Adipocyte (in vitro differentiated cells): ENCODE measurements at places on chromosomes 7 and 10.

DNA sequence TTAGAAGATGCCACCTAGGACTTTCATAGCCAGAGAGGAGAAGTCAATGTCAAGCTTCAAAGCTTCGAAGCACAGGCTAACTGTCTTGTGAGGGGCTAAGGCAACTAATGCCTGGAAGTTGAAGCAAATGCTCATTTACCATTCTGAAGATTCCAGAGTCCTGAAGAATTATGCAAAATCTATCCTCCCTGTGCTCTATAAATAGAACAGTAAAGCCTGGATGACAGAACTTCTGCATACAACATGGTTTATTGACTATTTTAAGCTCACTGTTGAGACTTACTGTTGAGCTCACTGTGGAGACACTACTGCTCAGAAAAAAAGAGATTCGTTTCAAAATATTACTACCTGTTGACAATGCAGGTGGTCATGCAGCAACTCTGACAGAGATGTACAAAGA lies 28.6 kb downstream of the TNS3 start:
- no peak for DNase-seq

GRCh38 chr10:3270577-3271316 lies 98.2 kb upstream of the PITRM1 start:
- DNase-seq = no peak

GRCh38 chr10:62637249-62638061 lies 167.1 kb upstream of the ADO start:
- peak; percentile 53 for DNase-seq

GRCh38 chr10:114881417-114881816 lies 56.6 kb upstream of the TRUB1 start:
- DNase-seq = no peak

DNA sequence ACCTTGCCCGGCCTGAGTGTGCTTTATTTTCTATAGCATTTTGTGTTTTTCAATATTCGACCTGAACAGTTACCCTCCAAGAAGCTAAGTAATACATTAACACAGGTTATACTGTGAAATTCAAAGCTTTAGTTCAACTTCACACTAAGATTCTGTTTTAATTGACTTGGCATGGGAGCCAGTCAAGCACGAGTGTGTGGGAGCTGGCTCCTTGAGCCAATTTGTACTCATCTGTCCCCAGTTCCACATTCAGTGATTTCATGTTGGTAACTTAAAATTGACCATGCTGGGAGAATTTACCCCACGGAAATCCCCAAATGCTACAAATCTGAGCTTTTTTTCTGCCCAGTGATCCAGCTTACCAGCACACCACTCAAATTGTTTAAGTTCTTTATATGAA lies 20.3 kb downstream of the TSPAN12 start:
- DNase-seq = no peak

DNA sequence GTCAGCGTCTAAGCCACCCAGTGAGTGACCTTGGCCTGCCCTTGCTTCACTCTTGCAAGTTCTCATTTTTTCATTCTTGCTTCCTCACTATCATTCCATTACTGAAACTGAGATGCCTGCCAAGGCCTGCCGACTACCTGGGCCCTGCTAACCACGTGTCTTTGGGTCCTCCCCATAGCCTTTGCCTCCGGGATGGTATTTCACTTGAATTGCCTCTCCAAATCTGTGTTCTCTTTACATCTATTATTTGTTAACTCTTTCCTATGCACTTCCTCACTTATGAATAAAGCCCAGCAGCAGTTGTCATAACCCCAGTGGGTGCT lies 234.6 kb downstream of the SNX10 start:
- no peak for DNase-seq

- no peak for DNase-seq
Observed at GRCh38 chr10:26543567-26544306, 105.6 kb downstream of the APBB1IP start.

GRCh38 chr7:70797109-70797514 lies 334.8 kb upstream of the GALNT17 start:
- no peak for DNase-seq

DNA sequence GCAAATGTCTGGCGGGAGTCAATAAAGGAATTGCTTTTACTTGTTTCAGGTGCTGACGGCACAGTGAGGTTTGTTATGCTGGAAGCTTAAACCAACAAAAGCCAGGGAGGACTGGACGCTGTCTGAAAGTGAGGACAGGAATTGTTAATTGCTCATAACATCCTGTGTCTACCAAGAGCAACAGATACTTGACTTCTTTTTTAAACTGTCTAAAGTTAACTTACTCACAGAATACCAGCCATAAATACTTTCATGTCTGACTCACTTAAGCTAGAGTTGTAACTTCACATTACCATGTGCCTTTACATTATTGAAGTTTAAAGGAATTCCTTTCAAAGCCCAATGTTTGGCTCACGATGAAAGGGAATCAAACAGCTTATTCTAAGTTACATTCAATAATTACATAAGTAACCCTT lies 252.7 kb upstream of the SHH start:
- no peak for DNase-seq

DNA sequence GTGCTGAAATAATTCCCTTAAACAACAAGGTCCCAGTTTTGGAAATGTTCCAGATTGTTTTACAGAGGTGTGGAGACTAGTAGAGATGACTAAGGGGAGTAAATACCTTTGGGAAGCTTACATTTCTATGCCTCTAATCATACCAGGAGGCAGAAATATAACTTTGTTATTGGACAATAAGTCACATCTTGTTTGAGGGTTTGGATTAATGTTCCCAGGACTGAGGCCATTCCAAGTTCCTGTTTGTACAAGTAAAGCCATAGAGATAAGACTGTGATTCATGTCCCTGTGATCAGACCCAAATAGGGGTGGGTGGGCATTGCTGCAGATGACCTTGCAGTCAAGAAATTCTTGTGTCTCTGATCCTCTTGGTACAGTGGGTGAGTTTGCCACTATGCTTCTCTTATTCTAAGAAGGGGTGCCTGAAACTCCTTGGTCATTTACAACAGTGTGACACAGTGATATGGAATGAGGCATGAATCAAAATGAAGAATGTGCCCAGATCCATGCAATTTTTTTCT lies 508.3 kb downstream of the SORCS3 start:
- no peak for DNase-seq

GRCh38 chr10:99595770-99596465 lies 24.3 kb downstream of the SLC25A28 start:
- DNase-seq = no peak

DNA sequence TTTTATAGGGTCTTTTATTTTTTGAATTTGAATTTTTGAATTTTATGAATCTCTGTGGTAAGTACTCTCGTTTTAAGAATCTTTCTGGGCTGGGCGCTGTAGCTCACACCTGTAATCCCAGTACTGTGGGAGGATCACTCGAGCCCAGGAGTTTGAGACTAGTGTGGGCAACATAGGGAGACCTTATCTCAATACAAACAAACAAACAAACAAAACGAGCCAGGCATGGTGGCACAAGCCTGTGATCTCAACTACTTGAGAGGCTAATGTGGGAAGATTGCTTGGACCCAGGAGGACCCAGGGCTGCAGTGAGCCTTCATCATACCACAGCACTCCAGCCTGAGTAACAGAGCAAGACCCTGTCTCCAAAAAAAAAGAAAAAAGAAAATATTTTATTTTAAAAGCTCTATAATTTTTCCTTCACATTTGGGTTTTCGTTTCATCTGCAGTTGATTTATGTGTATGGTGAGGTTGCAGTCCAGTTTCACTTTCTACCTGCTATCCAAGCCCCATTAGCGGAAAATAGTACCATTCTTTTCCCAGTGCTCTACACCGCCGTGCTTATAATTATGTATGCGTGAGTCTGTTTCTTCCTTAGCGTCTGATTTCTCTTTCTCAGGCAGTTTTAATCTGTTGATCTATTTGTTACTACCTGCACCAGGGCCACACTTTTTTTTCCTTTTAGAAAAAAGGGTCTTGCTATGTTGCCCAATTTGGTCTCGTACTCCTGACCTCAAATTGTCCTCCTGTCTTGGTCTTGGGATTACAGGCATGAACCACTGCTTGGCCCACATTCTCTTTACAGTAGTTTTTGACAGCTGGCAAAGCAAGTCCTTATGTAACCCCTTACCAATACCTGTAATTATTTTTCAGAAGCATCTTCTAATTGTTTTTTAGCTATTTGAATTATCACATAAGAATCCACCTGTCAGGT lies 21.7 kb downstream of the TRIM24 start:
- DNase-seq = no peak

GRCh38 chr10:48880016-48880705 lies 59.5 kb downstream of the LRRC18 start:
- no peak for DNase-seq

GRCh38 chr10:114609518-114610426 lies 48.3 kb downstream of the ABLIM1 start:
- no peak for DNase-seq

- DNase-seq = peak; percentile 69
Observed at GRCh38 chr7:93902777-93903423, 3.5 kb upstream of the GNGT1 start.

GRCh38 chr7:106823631-106824030 lies 41.5 kb upstream of the PIK3CG start:
- DNase-seq = no peak

DNA sequence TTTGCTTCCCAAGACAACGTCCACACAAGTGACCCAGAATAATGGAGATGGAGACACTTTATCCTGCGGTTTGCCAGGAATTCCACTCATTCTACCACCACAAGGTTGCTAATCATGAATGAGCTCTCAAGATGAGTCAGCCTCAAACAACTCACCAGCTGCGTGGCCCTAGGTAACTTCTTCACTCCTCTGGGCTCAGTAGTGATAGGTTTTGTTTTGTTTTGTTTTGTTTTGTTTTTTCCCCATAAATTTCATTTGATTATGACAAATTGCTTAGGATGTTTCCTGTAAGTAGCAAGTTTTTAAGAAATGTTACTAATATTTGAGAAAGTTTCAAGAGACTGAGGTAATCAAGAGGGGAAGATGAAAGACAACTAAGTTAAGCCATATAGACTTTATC lies 286.8 kb downstream of the PARD3 start:
- DNase-seq = peak; percentile 88

DNA sequence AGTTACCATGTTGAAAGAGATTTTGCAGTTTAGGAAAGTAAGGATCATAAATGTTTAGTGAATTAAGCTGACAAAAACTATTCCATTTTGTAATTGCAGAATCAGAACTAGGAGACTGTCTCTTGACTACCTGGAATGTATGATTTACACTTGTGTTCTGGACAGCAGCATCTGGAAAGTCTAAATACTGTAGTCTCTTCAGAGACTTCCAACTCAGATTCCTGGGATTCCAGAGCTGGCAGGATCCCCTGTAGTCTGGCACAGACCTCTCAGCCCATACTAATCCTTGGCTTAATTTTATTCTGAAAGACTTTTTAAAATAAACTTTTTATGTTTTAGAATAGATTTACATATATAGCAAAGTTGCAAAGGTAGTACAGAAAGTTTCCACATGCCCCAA lies 452.7 kb downstream of the DPP6 start:
- no peak for DNase-seq

GRCh38 chr10:17200912-17201793 lies at the start of gene TRDMT1:
TRDMT1 (minus strand) TSS chr10:17201672; CDS start chr10:17201634, 38 bp downstream.
- DNase-seq = peak; percentile 96

DNA sequence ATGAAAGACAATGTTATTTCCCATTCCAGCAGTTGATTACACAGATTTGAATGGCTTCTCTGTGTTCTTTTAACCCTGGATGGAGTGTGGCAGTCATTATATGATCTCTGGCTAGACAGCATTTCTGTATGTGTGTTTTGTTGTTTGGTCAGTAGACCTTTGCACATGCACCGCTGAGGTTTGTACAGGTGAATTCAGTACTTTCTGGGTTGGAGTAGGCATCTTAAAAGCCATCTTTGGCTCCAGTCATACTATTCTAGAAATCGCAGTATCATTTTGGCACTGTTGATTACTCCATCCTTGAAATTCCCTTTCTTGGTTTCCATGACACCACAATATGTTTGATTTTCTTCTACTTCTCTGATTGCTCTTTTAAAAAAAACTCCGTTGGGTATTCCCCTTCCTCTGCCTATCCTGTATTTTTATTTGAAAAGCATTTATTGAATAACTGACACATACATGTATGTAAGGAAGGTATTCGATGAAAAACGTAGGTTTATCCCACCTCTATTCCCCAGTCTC lies 29.9 kb downstream of the TAS2R41 start:
- DNase-seq = no peak

DNA sequence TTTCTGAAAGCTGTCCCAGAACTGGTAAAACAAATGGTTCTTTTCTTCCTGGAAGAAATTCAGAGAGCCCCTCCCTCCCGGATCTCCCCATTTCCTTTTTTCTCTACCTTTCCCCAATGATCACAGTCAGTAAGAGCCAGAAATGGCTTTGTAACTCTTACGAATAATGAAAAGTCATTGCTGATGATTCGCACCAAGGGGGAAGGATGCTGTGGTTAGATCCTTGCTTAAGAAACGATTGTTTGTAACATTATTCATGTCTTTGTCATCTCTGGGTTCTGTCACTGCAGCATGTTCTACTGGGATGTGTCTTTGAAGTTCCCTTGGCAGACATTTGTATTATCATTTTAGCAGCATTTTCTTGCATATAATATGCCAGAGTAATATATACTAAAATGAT lies 138.9 kb downstream of the CACNB2 start:
- DNase-seq = peak; percentile 29

- DNase-seq = peak; percentile 7
Observed at GRCh38 chr10:48885376-48885775, 54.3 kb downstream of the LRRC18 start.

DNA sequence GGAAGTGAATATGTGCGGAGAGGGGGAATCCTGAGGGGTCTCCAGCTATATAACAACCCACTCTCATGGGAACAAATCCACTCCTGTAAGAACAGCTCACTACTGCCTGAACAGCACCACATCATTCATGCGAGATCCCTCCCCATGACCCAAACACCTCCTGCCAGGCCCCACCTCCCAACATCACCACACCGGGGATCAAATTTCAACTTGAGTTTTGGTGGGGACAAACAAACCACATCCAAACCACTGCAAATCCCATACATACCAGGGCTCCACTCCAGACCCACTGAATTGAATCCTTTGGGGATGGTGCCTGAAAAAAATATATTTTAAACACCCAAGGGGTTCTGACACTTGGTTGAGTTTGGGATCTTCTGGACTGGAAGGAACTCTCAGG lies 181.5 kb upstream of the PLXNA4 start:
- DNase-seq = no peak

DNA sequence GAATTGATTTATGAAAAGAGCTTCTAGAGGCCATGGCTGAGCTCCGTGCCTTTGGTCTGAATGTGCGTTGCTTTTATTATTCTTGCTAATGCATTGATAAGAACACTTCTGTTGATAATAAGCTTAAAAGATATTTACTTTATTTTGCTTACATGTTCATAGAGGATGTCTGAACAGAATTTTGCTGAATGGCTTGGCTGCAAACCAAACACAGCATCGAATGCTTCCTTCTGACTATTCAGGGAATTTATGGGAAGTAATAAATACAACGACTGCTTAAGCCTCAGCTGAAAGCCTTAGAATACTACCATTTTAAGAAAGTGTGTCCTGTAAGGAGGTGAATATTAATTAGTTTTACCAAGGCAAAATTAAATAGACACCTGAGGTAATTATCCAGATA lies 643.5 kb upstream of the POT1 start:
- no peak for DNase-seq
